ENCODE measurements at places on chromosomes 13 and 19.

GRCh38 chr19:19997656-19998268, 41.5 kb downstream of the ZNF682 start:
- DNase-seq = no peak

GRCh38 chr13:33441015-33441414, 155.5 kb upstream of the STARD13 start:
- no peak for DNase-seq

DNA sequence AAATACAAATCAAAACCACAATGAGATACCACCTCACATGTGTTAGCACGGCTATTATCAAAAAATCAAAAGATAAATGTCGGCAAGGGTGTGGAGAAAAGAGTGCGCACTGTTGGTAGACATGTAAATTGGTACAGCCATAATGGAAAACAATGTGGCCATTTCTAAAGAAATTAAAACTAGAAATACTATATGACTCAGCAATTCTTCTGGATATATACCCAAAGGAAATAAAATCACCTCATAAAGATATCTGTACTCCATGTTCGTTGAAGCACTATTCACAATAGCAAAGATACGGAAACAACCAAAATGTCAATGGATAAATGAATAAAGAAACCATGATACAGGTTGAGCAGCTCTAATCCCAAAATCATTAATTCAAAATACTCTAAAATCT, 30.8 kb downstream of the VWA8 start:
- no peak for DNase-seq

GRCh38 chr13:21619633-21620220, 15.8 kb upstream of the MICU2 start:
- no peak for DNase-seq

DNA sequence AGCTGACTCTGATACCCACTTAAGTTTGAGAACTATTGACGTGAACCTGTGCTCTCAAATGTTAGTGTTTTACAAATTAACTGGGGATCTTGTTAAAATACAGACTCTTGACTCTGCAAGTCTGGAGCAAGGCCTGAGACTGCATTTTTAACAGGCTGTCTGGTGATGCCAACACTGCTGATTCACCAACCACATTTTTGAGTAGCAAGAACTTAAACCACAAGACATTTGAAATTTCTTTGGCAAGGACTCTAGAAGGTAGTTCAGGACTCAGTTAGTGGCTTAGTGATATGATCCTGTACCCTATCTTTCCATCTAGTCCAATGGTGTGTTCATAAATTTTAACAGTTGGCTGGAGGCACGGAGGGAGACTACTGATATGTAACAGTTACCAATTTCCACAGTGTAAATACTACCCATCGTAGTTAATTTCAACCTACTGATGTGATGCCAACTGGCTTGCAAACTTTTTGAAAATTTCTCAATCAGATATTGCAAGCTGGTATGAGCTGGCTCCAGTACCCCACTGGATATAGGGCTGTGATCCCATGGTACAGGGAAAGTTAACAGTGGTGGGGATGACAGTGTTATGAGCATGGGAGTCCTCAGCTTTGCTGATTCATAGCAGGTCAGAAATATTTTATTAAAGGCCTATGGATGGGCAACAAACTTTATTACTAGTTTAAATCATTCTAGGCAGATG, 255.1 kb downstream of the TBC1D4 start:
- no peak for DNase-seq

- DNase-seq = peak; percentile 58
These were observed 610 bp downstream of the ZNF791 start for GRCh38 chr19:12611361-12611699.

DNA sequence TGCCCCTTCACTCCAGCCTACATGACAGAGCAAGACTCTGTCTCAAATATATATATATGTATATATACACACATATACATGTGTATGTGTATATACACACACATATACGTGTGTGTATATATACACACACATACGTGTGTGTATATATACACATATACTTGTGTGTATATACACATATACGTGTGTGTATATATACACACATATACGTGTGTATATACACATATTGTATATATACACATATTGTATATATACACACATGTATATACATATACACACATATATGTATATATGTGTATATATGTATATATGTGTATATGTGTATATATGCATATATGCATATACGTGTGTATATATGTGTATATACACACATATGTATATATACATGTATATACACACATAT, 173.3 kb downstream of the GPC5 start:
- DNase-seq = no peak

DNA sequence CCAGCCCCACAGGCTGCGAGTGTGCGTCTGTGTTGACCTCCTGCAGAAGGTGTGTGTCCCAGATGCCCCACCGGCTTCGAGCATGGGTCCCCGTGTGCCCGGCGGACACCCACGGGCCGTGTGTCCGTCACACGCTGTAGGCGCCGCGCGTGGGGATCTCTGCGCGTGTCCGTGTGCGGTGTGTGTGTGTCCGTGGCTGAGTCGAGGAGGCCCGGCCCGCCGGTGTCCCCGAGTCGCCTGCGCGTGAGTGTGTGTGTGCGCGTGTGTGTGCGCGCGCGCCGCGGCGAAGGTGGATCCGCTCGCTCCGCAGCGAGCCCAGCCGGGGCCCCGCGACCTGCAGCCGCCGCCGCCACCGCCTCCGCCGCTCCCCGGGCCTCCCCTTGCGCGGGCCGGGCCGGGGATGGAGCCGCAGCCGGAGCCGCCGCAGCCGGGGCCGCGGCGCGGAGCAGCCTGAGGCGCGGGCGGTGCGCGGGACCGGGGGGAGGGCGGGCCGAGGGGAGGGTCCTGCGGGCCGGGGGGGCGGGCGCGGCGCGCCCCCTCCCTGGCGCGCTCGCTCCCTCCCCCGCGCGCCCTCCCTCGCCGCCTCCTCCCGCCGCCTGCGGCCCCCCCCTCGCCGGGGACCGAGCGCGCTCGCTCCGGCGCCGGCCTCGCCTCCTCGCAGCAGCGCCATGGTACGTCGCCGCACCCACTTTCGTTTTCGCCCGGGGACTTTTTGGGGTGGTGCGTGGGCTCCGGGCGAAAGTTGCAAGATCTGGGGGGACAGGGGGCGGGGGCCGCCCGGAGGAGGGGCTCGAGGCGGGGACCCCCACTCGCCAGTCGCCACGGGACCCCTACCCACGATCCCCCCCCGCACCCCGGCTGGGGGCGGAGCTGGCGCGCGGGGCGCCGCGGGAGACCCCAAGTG, 7.1 kb upstream of the NFIC start:
- peak; percentile 55 for DNase-seq

- no peak for DNase-seq
These were observed 731 bp upstream of the AKAP8L start for GRCh38 chr19:15419413-15420025.

- no peak for DNase-seq
These were observed 68.9 kb downstream of the ITGBL1 start for GRCh38 chr13:101521371-101521770.

- DNase-seq = no peak
These were observed 77.2 kb upstream of the OBI1 start for GRCh38 chr13:78736142-78736541.

GRCh38 chr13:27621116-27621365, 651 bp upstream of the POLR1D start:
- DNase-seq = peak; percentile 19

All from midbrain (tissue), 1 donor.